Activated T-cell treated with anti-CD3 and anti-CD28 coated beads, Interleukin-2, amount 50 U/mL, for 1 hour (primary cell): ENCODE measurements at places on chromosomes 3 and 15.

- no peak for DNase-seq
Measured at GRCh38 chr15:78866803-78867202, 5.9 kb upstream of the MORF4L1 start.

- no peak for DNase-seq
Measured at GRCh38 chr15:98727115-98728040, 79.0 kb downstream of the IGF1R start.

DNA sequence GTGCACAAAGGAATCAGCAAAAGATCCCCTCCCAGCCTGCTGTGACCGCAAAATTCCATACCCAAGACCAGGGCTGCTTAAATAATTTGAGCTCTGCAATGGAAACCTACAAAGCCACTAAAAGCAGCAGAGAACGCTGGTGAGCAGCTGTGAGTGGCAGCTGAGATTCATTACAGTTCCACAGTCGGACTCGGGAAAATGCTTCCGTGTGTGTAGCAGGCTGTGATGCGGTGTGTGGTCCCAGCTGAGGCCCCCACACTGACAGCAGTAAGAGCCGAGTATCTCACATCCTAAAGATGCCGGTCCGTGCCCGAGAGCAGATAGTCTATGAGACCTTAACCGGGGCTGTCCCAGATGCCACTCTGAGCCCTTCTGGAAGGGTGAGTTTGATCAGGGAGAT is 37.4 kb downstream of the TM2D3 start:
- no peak for DNase-seq

DNA sequence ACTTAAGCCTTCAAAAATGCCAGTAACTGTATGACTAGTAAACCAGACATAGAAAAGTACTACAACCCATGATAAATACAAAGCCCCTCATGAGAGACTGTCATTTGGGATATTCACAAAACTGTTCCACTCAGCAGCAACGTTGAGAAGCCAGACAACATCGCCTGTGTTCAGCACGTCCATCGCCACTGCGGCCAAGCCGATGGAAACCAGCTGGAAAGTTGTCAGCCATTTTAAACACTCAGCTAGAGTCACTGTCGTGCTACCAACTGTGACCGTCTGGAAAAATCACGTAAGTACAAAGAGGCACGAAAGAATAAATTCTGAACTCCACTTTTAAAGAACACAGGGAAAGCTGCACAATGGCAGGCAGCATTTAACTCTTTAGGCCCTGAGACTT is 340.7 kb upstream of the WNT5A start:
- no peak for DNase-seq

- peak; percentile 46 for DNase-seq
Measured at GRCh38 chr3:32240159-32240545, 1.7 kb downstream of the CMTM8 start.

GRCh38 chr3:123758081-123758564 is 126.0 kb downstream of the MYLK start:
- DNase-seq = no peak

DNA sequence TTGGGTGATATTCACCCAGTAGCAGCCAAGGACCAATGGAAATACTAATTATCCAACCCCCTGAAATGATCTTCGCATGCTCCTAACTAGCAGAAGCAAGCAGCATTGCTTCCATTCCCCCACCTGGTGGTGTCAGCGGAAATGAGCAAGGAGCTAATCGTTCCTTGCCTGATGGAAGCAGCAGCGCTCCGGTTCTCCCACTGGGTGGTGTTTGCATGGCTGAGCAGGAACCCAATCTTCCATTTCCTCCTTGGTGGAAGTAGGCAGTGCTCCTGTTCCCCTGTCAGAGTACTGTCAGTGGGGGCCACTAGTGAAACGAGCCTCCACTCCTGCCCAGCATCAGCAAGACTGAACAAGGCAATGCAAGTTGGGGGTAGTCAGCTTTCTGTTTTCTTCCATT is 311.5 kb downstream of the CACNA2D3 start:
- DNase-seq = no peak

- DNase-seq = no peak
Measured at GRCh38 chr3:96803870-96804269, 10.5 kb upstream of the EPHA6 start.
